CD4-positive, alpha-beta T cell treated with Interferon gamma for 1 hour (primary cell): ENCODE measurements at places on chromosomes 6 and 20.

- DNase-seq, result no peak
Observed at GRCh38 chr6:31559606-31559957, 12.2 kb downstream of the NFKBIL1 start.

GRCh38 chr6:16241321-16241689, 2.9 kb downstream of the GMPR start:
- no peak for DNase-seq

DNA sequence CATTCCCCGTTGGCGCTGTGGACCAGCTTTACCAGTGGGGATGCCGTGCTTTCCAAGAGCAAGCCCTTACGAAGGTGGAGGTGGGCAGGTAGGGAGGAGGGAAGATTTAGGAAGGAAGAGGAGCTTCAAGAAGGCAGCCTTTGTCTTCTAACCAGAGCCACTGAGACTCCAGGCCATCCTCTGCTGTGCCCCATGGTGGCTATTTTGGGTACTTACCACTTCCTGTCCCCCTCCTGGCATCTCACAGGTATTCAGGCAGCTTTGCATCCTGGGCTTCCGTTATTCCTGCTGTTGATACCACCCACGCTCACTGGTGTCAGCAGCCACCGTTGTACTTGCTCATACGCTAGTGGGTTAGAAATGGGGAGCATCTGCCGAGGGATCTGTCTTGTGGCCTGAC, 22.9 kb downstream of the ERMARD start:
- no peak for DNase-seq

DNA sequence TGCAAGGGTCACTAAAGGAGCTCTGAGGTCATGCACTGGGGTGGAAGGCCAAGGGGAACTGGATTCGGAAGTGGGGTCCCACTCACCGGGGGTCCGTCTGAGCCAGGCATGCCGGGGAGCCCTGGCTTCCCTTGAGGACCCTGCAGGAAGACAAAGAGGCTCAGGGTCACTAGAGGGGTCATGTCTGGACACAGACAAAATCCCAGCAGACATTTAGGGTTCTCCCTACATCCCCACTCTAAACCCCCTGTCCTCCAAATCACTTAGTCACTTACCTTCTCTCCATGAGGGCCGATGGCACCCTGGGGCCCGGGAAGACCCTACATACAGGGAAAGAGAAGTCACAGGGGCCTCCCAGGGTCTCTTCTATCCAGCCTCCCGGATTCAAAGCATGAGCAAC, 15.4 kb downstream of the COL11A2 start:
- no peak for DNase-seq

DNA sequence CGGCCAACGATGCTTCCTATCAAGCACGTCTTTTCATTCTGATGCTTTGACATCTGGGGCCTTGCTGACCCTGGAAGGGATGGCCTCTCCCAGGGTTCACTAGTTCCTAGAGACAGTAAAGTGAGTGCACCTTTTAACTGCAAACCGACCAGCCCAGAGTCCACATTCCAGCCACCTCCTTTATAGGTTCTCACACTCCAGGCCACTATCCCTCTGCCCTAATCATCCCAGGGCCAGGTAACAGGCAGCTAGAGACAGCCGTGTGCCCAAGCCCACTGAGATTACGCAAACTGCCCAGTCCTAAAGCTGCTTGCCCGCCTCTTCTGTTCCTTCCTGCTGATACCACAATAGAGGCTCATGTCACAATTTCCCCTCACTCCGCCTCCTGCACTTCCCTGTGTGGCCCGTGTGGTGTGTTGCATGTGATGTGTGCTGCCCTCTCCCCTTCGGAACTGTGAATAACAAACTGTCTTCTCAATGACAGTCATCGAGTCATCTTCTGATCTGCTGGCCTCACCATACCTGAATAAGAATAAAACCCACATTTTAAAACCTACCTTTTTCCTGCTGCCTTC, 123.7 kb upstream of the EXOC2 start:
- DNase-seq, result peak; percentile 35

- no peak for DNase-seq
Observed at GRCh38 chr20:3663031-3663701, at the start of gene GFRA4. Gene GFRA4 (minus strand): TSS chr20:3663399. CDS start chr20:3663399, 0 bp downstream.

DNA sequence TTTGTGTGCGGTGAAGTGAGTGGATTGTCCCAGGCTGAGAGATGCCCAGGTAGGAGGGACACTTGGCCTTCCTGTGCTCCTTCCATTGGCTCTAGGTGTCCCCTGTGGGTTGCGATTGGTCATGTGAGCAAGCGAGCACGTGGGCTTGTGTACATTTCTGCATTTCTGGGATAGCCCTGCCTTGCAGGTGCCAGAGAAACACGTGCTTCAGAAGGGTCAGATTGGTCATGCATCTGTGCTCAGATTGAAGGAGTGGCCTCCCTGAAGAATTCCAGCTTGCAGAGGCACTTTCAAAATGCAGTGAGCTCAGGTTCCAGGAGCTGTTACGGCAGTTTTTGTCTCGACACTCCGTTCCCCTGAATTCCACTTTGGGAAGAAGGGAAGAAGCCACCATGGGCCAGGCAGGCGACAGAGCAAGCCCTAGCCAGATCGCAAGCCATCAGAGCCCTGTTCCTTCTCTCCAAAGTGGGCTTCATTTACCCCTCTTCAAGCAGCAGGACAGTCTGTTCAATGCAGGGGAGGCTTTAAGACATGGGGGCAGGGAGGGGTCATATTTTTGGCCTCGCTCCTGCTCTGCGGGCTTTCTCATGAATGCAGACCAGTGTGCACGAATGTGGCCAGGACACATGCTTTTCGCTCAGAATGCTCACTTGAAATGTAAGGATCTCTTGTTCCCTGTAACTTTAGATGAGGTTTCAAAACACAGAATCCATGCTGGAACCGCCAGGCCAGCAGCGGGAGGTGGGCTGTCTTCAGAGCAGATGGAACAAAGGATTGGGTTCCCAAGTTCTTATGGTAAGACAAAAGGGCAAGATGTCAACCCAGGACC, 78.6 kb upstream of the AKAP12 start:
- no peak for DNase-seq

GRCh38 chr6:46990031-46990644, 52.0 kb downstream of the ADGRF1 start:
- DNase-seq, result no peak

DNA sequence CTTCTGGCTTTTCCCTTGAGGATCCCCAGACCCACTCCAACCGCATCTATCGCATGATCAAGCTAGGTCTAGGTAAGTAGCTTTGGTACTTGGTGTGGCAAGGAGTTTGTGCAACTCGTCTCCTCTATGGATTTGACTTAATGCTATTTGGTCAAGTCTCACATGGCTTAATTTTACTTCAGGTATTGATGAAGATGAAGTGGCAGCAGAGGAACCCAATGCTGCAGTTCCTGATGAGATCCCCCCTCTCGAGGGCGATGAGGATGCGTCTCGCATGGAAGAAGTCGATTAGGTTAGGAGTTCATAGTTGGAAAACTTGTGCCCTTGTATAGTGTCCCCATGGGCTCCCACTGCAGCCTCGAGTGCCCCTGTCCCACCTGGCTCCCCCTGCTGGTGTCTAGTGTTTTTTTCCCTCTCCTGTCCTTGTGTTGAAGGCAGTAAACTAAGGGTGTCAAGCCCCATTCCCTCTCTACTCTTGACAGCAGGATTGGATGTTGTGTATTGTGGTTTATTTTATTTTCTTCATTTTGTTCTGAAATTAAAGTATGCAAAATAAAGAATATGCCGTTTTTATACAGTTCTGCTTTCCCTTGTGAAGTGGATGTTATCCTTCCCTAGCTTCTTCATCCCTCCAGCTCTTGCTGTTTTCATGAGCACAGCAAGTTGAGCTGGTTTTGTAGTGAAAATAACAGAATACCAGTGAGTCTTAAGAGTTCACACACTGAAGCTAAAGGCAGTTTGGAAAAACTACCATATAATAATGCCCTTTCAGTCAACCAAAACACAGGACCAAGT, 3.8 kb downstream of the SLC35B2 start:
- DNase-seq, result peak; percentile 51

DNA sequence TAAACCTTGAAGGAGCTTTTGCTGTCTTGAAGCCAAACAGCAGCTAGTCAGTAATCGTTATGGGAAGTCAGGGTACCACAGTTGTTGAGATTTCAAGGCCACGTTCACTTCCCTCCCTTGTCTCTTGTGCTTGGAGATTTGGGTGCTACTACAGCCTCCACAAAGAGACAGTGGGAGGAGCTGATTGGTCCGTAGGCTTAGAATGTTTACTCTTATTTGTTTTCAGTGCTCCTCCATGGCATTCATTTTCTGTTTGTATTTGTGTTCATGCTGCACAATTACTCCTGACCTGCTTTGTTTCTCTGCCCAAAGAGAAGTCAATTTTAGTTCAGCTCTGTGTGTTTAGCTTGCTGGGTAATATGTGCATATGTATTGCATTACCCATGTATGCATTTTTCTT, 147.7 kb downstream of the PRL start:
- no peak for DNase-seq

DNA sequence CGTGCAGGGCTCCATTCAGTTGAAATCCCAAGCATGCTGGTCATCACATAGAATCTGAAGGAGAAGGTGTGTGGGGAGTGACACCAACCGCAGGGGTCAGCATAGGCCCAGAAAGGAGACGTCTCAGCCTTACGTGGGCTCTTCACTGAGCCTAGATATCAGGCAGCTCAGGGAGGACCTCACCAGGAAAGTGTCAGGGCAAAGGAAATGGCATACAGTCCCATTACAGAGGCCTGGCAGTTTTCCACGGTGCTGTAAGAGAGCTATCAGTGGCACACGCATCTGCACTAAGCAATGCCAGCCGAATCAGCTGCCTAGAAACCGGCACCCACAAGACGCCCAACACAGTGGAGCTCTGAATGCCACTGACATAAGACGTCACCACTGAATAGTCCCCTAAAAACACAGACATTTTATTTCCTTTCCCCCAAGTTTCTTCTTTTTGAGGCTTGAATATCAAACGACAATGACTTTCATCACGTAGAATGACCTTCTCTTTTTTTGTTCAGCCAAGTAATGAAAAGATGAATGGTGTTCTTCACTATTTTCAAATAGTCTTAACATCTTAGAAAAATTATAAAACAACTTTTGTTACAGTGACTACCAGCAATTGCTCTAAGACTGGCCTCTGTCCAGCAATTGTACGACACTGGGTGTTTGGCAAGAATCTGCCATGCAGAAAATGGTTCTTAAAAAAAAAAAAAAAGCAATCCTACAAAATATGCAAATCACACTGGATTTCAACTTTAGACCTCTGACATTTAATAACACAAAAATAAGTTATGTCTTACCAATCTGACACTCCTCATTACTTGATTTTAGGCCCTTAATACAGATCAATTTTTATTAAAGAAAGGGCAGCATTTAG, 88.9 kb upstream of the FOXQ1 start:
- no peak for DNase-seq

GRCh38 chr6:132041706-132042105, 90.5 kb upstream of the CCN2 start:
- DNase-seq, result no peak

DNA sequence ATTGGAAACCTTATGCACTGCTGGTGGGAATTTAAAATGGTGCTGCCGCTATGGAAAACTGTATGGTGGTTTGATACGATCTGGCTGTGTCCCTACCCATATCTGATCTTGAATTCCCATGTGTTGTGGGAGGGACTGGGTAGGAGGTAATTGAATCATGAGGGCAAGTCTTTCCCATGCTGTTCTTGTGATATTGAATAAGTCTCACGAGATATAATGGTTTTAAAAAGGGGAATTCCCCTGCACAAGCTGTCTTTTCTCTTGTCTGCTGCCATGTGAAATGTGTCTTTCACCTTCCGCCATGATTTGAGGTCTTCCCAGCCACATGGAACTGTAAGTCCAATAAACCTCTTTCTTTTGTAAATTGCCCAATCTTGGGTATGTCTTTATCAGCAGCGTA, 4.9 kb downstream of the TAP2 start:
- DNase-seq, result no peak

GRCh38 chr6:42896178-42896719, 16.8 kb downstream of the RPL7L1 start:
- DNase-seq, result no peak

- DNase-seq, result no peak
Observed at GRCh38 chr6:95686895-95687294, 109.6 kb downstream of the MANEA start.

DNA sequence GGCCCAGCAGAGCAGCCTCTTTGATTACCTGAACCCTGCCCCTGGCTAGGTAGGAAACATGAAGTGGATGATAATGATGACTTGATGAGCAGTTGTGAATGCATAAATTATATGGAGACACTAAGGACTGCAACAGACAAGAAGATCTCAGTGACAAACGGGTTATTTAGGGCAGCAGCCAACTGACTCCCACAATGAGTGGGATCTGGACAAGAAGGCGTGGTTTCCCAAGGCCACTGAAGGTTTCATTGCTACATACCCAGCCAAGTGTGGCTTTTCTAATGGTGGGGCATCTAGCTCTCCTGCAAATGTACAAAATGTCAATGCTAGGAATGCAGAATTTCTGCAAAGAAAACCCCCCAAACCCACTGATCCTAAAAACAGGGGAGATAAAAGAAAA, 29.4 kb downstream of the RING1 start:
- no peak for DNase-seq

- DNase-seq, result no peak
Observed at GRCh38 chr6:150342126-150342525, 26.7 kb upstream of the IYD start.

DNA sequence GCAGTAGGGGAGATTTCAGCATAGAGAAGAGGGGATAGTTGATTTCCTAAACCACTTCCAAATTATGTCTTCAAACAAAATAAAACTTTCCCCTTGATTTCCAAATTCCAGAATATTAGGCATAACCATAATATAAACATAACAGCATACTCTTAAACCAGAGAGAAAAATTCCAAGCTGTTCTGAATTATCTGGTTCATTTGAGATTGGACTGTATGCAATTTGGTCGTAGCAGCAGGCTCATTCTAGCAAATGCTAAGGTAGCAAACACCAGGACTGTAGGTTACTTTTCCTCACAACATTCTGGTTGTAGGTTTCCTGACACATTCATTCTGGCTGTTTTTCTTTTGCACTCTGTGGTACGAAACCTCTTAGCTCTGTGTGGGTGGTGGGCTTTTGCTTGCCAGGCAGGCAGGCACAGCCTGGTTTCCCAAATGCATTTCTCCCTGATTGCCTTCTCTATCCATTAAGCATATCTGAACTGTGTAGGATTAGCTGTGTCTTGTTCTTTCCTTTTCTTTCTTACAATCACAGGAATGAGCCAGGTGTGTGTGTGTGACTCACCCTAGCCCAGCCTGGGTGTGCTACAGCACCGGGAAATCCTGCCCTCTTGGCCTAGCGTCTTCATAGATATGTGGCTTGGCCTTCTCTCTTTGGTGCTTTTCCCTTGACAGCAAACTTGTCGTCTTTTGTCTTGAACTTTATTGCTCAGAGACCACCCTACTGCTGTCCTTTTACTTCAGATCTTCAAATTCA, 77.1 kb downstream of the JARID2 start:
- no peak for DNase-seq

- no peak for DNase-seq
Observed at GRCh38 chr6:108768166-108768555, 80.1 kb upstream of the ARMC2 start.

- DNase-seq, result no peak
Observed at GRCh38 chr6:37456126-37456525, 23.1 kb downstream of the CMTR1 start.

DNA sequence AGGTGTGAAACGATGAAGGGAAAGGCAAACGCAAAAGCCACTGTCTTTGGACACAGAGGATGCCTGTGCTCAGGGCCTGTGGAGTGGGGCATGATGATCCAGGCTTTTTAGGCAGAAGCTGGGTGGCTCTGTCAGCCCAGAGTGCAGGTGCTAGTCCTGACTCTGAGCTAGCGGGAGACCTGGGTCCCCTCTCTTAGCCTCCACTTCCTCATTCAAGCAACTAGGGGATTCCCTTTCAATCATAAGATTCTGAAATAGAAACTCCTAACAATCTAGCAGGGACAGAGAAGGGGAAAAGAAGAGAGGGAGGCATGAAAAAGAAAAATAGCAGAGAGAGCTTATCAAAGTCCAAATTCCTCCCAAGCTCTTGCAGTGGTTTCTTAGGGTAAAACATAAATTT, 7.6 kb upstream of the HIVEP2 start:
- DNase-seq, result peak; percentile 53
